Activated CD4-positive, alpha-beta T cell treated with anti-CD3 and anti-CD28 coated beads for 24 hours (primary cell): ENCODE measurements at places on chromosomes 5 and 9.

DNA sequence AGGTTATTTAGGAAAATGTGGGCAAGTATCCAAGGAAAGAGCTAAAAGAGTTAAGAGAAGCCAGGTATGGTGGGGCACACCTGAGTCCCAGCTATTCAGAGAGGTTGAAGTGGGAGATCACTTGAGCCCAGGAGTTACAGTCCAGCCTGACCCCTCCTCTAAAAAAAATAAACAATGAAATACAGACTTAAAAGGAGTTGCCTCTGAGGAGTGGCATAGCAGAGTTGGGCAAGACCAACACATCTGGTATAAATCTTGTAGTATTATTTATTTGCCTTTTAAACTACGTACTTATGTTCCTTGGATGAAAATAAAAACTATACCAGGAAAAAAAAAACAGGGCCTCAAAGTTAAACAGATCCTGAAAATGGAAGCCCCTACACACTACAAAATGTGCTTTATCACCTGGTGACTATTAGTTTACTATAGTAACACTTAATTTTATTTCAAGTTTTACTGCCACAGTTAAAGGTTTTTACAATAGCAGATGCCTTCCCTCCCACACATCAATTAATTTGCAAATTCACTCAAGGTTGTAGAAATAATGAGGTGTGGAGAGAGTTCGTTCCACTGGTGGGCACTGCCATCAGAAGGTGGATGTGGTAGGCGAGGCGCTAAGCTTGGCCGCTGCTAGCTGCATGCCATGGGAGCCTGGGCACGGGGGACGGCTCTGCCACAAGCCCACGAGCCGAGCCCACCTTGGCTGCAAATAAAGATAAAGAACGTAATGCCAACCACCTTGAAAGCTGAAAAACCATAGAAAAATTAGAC is 48.0 kb downstream of the MED27 start:
- DNase-seq: no peak

- DNase-seq: no peak
These were observed 3.2 kb upstream of the SMIM32 start for GRCh38 chr5:136195971-136196820.

DNA sequence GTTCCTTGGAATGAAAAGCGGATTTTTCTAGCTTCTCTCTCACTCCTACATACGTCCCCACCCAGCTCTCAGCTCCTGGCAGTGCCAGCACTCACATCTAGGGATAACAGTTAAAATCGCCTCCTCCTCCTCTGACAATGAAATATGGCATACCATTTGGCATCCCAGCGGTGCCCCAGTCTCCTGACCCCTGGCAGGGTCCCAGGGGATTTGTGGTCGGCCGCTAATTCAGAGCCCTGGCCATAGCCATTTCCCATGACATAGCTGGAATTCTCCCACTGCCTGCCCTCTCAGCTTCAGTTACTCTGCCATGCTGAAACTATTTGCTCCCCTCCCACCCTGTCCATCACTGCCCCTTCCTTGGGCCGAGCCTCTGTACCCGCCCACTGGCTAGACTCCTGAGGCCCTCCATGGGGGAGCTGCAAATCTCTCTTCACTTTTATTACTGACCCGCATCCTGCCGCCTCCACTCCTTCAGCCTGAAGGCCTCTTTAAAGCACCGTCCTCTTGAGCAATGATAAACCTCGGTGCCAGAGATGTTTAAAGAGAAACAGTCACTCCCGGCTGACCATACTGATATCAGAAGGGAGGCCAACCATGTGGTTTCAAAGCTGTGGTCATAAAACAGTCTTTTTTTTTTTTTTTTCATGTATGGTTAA is 139.8 kb downstream of the SLIT3 start:
- no peak for DNase-seq

DNA sequence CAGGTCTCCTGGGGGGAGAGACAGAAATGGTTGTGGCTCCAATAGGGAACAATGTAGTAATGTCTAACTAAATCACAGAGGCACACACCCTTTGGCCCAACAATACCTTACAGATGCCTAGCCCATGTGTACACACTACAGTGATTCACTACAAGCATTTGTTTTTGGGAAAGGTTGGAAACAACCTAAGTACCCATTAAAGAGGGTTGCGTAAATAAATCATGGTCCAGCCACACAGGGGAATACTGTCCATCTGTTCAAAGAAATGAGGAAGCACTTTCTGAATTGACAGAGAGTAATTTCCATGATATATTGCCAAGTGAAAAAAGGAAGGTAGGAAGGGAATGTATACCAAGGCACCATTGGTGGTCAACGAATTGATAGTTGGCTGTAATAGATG is 22.0 kb upstream of the GTF3C5 start:
- DNase-seq: no peak

DNA sequence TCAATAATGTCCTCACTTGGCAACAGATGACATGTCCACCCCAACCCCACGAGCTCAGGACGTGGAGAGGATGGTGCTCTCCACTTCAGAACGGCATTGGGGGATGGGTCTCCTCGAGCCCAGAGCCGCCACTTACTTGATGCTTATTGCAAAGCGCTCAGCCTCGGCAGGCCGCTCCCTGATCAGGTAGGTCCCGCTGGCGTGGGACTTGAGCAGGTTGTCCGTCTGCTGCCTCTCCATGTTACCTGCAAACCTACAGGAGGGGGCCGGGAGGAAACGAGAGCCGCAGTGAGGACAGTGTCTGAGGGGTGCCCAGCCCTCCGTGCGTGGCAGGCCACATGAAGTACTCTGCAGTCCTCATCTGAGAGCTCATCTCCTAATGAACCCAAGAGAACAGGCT is 36.6 kb upstream of the SARDH start:
- DNase-seq: no peak

DNA sequence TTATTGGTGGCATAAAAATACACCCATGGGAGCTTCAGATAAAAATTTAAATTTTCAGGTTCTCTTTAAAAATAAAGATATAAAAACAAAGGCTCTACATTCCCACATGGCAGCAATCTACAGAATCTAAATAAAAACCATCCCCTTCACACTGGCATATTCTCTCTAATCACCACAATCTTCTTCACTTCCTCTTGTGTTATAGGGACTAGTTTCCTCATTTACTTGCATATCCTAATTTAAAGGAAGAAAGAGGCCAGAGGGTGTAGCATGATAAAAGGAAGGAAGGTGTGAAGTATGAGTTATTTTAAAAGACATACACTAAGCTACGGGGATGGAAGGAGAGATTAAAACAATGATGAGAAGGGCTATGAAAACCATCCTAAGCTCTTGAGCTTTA is 390.5 kb downstream of the ZNF608 start:
- DNase-seq: no peak
